ENCODE measurements at places on chromosomes 12 and 14. TPM values are rescaled to one million over a fixed set of nuclear protein-coding genes. Genes with fewer than 3 reads are reported as not detected.

Gene ETFBKMT
- 2.3 TPM for polyA plus RNA-seq

Gene TMPRSS12
- not detected for polyA plus RNA-seq

Gene FAIM2
- 9.1 TPM for polyA plus RNA-seq

GRCh38 chr14:53893374-53893773 is 63.3 kb downstream of the BMP4 start:
- DNase-seq: no peak

GRCh38 chr14:95235351-95235750 is 78.0 kb upstream of the DICER1 start:
- DNase-seq: no peak

DNA sequence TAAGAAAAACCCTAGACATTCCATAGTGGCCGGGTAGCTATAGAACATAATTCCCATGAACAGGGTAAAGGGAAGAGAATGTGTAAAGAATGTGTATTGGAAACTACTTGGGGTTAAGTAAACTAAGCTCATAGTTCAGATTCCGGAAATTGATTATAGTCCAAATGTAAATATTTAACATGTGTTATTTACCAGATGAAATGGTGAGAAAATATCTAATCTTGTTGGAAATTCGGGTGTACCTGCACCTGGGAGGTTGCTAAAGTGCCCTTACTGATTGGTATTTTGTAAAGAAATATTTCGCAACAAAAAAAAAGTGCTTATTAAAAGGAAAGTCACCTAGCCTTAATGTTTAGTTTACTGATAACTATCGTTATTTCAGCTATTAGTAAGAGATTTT is 14.4 kb downstream of the RASSF9 start:
- no peak for DNase-seq

Gene CCDC91
- 26.2 TPM for polyA plus RNA-seq

GRCh38 chr12:93442411-93443340 is 929 bp upstream of the UBE2N start:
- no peak for DNase-seq

Gene KCNK13
- polyA plus RNA-seq: 0.19 TPM

DNA sequence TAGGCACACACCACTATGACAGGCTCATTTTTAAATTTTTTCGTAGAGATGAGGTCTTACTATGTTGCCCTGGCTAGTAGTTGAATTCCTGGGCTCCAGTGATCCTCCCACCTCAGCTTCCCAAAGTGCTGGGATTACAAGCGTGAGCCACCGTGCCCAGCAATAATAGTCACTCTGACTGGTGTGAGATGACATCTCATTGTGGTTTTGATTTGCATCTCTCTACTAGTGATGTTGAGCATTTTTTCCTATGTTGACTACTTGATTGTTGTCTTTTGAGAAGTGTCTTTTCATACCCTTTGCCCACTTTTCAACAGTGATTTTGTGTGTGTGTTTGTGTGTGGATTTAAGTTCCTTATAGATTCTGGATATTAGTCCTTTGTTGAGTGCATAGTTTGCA is 26.3 kb downstream of the ATP2A2 start:
- DNase-seq: no peak

DNA sequence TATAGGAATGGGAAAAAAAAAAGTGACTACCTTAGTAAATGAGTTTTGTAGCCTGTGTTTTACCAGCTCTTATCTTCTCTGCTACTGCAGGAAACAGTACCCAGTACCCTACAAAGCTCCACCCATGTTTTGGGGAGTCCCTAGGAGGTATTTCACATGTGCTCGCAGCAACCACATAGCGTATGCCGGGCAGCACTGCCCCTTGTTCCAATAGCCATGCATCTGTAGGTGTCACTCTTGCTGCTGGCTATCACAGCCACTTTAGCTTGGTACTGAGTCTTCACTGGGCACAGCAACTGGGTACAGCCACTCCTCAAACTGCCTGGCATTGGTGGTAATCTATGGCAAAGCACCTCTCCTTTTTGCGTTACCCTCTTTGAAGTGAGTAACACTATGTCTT is 2.0 kb upstream of the MDM1 start:
- no peak for DNase-seq

Gene NFATC4
- polyA plus RNA-seq: 136 TPM

GRCh38 chr14:98909251-98909944 is 362.6 kb downstream of the BCL11B start:
- DNase-seq: no peak

Gene PPP1R1A
- 2.5 TPM for polyA plus RNA-seq

DNA sequence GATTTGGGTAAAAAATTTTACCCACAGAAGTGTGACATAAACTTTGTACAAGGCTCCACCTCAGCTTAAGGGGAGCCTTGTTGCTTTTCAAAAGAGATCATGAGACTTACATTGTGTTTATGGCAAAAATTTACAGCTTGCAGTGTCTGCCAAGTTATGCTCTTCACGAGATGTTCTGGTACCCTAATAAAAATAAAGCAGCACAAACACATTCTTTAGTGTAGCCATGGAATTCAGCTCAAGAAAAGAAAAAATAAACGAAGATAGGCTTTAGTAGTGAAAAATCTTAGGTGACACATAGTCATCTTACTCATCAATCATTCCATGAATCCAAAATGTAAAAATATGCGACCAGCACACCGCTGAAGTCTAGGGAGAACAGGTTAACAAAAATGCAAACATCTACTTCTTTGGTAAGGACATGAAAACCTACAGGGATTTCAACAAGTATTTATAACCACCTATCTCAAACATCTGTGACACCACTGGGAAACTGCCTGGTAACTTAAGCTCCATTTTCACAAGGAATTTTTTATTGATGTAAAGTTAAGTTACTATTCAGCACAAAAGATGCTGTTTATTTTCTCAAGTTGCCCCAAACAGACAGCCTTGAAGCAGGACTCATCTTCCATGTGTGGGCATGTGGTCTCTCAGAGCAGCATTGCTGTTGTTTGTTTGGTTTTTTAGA is 32.9 kb downstream of the DMAC2L start:
- no peak for DNase-seq

GRCh38 chr12:570921-571794 is 92.1 kb downstream of the NINJ2 start:
- DNase-seq: peak; percentile 41

- DNase-seq: no peak
Observed at GRCh38 chr14:30855345-30856037, 18.9 kb upstream of the COCH start.

DNA sequence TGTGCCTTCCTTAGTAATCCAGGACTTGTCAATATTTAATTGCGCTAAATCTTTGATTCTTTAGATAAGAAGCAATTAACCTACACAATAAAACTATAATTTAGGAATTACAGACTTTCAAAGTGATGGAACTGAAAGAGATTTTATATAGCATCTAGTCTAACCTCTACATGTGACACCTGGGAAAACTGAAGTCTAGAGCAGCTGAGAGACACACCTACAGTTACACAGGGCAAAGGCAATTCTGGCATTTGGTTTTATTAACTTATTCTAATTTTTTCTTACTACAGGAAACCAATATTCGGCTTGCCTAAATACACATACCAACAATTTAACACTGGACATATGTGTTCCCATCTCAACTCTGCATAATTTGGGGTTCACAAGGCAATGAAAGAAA is 196.5 kb downstream of the STXBP6 start:
- no peak for DNase-seq

Gene MGST1
- 330 TPM for polyA plus RNA-seq

DNA sequence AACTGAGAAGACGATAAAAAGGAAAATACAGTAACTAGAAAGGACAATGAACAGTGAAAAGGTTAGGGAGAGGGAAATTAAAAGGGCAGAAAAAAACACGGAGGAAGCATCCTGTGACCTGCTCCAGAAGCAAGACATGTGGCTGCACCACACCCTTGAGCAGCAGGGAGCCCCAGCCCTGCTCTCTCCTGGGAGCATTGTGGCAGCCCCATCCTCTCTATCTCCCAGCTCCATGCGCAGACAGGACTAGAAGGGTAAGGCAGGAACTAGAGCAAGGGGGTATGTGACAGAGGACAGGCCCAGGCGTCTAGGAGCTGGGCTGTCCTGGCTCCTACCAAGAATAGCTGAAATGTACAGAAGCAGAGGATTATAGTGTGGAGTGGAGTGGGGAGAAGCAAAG is 38.6 kb upstream of the SMUG1 start:
- DNase-seq: no peak

DNA sequence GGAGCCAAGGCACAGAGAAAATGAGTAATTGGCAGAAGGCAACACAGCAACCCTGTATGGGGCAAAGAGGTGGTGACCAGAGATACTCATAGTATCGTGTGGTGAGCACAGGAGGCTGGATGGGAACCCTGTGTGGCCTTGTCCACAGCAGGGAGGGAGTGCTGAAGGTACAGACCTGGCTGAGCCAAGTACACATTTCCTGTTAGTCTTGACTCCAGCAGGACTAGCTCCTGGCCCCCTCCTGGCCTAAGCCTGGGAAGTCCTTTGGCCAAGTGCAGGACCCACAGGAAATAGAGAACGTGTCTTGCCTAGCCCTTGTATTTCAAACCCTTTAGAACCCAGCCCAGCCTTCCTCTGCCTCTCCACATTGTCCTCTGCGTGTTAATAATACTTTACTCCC is 289.8 kb upstream of the PWP1 start:
- DNase-seq: no peak

Gene ASCL1
- 0.04 TPM for polyA plus RNA-seq

DNA sequence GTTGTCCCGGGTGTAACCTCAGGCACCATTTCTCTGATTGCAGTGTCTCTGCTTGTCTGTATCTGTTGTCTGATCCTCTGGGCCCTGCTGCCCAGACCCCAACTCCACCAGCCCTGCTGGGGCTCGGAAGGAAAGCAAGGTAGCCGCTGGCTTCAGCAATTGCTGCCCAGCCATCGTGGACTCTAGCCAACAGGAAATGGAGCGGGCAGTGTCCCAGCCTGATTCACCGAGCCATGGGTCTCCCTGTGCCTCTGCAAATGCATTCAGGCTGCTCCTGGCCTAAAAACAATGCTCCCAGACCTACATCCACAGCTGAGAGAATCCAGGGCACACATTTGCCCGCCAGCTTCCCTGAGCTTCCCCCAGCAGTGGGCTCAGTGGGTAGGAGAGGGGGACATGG is 9.2 kb downstream of the TUNAR start:
- no peak for DNase-seq

Gene HVCN1
- 9.7 TPM for polyA plus RNA-seq

DNA sequence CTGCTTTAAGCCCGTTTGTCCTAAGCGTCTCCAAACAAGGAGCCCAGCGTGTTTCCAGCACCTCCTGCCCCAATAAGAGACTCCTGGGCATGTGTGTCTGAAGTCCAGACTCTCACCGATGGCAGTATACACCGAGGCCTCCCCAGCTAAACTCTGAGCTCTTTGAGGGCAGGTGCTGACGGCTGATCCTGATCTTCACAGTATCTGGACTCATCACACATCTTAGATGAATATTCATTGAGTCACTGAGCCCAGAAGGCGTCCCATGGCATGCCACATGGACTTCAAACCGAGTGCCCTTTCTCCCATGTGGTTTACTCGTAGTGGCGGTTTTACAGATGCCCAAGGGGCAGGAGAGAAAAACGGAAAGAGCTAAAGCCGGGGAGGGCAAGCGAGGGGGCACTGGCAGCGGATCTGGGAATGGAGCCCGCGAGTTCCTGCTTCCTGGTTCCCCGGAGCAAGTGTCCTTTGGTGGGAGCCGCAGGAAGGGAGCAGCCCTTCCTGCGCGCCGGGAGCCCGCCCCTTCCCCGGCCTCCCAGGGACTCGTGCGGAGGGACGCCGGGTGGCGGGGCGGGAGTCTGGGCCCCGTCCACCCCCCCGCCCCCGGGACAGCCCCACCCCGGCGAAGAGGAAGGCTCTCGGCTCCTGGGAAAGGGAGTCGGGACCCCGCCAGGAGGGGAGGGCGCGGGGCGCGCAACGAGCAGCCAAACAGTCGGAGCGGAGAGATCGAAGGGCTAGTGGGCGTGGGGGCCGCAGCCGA is 585 bp upstream of the TEAD4 start:
- no peak for DNase-seq

- no peak for DNase-seq
Observed at GRCh38 chr14:98270201-98270600, 1001.8 kb downstream of the BCL11B start.

DNA sequence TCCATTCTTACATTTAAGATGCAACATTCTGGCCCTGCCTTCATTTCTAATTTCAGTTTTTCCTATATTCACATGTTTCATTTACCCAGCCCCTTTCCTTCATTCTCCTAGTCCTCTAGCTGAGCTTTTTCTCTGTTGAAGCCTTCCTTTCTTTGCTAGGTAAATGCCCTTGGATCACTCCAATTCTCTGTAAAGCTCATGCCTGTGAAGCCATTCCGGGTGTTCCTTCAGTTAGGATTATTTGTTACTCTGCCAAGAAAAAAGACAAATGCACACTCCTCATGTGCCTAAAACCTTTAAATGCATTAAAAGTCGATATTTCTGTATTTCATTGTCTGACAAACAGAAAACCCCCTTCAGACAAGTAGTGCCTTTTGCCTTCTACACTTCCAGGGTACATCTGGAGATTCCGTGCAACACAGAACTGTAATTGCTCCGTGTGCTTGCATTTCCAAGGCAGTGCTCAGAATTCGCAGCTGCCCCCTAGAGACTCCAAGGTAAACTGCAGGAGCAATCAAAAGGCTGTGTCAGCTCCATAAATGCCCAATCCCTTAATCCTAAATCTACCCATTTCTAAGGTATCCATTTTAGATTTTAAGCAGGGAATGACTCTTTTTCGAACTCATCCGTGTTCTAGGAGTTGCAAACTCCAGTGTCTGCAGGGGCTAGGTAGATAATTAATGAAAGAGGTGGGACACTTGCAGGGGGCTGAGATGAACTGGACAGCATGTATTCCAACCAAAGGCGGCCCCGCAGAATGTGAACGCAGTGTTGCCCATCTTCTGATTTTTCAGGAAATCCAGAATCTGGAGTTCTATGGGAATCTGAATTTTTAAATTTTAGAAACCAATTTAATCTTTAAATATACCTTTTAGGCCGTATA is 320.2 kb downstream of the GRIN2B start:
- DNase-seq: peak; percentile 23

DNA sequence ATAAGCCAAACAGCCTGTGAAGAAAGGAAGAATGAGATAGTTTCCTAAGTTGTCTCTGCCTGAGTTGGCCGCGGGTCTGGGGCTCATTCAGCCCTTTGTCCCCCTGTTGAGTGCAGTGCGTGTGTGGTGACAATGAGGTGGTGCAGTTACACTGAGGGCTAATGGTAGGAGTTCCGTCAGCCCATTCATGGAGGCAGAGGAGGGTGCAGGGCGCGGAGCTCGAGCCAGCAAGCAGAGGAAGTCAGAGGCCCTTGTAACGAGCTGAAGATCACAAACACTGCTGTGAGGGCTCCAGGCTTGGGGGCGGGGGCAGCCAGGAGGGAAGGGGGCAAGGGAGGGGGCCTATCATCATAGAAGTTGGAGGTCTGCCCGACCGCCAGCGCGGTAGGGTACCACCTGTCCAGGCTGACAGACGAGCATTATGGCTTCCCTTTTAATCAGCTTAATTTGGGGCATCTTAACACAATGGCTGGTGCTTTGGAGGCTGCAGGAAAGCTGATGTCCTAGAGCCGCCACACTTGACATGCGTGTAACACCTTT is 20.5 kb downstream of the CCND2 start:
- no peak for DNase-seq

Gene TPH2
- polyA plus RNA-seq: not detected

DNA sequence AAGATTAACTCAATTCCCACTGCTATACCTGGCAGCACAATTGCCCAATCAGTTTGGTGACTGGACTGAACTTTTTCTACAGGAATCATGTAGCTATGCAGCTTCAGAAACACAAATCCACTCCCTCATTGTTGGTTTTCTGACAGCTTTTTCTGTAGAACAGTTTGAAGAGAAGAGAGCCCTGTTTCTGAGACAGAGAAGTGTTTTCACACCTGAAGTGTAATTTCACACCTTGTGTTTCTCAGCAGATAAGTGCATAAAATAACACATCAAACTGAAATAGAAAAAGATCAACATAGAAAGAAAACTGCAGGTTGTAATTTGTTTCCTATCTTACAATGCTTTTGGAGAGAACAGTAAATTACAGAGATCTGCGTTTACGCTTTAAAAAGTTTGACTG is 335.6 kb downstream of the SNAPC1 start:
- no peak for DNase-seq
